ENCODE measurements at places on chromosomes 12 and 14.
A peak's percentile ranks its signal among the peaks of the same experiment; 100 is the strongest.

DNA sequence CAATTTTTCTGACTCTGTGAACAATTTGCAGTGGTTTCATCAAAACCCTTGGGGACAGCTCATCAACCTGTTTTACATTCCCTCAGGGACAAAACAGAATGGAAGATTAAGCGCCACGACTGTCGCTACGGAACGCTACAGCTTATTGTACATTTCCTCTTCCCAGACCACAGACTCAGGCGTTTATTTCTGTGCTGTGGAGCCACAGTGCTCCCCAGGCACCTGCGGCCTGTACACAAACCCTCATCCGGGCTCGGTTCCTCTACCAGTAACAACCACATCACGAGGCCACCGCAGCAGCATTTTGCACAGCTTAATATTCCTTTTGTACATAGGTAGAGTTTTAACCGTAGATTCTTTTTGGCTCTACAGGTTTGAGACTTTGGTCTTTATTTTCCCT, 397.4 kb upstream of the OR4E1 start:
- peak; percentile 67 for DNase-seq

DNA sequence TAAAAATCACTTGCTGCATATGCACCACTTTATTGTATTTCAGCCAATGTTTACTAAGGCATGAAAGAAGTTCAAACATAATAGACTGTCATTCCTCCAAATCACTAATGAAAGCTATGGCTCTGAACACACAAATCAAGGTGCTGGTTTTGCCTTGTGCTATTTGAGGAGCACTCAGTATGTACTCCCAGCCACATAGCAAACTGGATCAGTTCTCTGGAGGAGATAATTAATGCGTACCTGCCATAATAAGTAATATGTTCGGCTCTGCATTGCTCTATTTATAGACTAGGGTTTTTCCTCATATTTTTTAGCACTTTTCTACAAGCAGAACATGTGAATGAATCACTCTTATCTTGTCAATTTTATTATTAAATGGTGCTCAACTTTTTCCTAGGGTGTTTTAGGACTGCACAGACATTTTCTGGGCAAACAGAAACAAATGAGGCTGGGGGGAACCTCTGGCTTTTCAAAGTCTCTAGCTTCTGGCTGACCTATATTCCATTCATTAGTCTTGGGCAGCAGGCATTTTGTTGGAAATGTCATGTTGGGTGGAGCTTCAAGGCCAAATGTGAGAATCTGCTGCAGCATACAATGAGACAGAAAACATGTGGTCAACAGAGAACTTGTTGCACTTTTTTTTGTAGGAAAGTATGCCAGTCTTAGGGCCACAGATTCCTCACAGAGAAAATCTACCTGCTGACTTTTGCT, 88.4 kb downstream of the GRIP1 start:
- no peak for DNase-seq

GRCh38 chr12:102993537-102993936, 36.1 kb downstream of the ASCL1 start:
- no peak for DNase-seq

DNA sequence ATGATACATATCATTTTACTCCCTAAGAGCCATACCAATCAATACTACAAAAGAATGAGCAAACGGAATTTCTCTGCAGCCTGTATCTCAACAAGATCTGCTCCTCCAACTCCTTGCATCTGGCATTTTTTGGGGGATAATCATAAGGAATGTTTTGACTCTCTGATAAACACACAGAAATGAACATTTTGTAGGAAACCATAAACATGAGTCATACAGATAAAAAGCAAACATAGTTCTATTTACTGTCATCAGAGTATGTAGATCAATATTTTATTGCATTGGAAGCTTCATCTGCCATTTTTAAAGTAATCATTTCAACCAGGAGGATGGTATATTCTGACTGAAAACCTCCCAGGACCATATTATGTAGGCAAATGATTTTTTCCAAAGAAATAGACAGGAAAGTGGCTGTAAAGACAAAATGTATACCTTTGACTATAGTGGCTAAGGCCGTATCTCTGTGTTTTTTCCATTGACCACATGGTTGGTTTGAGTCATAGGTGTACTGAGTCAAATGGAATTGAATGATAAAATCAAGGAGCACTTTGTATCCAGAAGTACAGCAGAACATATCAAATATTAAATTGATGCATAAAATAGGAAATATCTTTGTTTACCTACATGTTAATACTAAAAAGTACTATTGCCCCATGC, 32.4 kb upstream of the CD69 start:
- no peak for DNase-seq

- no peak for DNase-seq
These were observed 39.5 kb downstream of the TPCN1 start for GRCh38 chr12:113260636-113261300.

GRCh38 chr12:128687851-128688250, 135.9 kb downstream of the SLC15A4 start:
- no peak for DNase-seq

DNA sequence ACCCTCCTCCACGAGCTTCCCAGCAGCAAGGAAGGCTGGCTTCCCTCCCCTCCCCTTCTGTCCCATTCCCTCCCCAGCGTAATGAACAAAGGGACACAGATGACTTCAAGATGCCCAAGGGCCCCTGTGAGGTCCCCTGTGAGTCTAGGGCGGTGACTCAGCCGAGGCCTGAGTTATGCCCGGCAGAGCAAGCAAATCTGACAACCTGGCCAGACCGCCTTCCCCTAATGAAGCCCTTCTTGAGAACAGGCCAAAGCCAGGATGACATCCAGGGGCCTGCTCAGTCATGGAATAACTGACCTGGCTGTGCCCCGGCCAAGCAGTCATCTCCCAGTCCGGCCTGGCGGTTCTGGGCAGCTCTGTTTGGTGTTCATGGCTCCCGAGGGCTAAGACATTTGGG, 89.2 kb downstream of the DICER1 start:
- DNase-seq: no peak

- no peak for DNase-seq
These were observed 60.6 kb downstream of the TC2N start for GRCh38 chr14:91806716-91807115.

- no peak for DNase-seq
These were observed 258.6 kb upstream of the TMEM132C start for GRCh38 chr12:128008341-128008740.

DNA sequence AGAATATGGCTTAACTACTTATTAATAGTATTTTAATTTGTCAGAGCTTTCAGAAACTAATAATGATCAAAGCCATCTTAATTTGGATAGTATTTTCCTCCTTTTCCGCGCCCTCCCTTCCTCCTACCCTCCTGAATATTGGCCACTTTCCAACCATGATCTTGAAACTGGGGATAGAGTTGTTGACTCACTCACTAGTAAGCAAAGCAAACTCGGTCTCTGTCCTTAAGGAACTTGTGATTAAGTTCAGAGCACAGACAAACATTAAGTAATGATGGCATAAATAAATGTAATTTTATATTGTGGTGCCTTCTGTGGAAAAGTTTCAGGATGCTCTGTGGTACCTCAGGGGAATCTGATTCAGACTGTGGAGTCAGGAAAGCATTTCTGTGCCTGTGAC, 75.7 kb downstream of the LRRK2 start:
- no peak for DNase-seq

DNA sequence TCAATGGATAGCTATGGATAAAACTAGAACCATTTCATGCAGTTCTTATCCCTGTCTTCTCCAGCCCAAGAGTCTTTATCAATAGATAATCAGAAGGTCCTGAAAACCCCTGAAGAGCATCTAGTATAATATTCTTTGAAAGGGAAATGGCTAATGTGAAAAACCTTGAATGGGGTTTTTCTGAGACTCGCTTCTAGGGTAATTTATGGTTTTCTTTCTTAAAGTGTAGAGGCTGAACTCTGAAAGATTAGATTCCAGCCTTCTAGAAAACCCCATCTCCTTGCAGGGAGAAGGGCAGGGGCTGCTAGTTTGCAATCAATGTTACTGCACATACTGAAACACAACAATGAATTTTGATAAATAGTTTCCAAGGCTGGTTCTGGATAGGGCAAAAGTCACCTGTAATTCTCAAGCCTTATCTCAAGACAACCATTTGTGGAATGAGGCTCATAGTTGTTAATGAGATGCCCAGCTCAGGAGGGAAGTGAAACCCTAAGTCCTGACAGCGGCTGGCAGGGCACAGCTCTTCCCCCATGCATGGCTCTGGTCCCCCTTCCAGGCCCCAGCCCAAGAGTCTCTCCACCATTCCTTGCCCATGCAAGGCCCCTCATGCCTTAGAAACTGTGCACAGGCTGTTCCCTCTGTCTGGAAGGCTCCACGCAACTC, 33.7 kb upstream of the PYGL start:
- DNase-seq: no peak

DNA sequence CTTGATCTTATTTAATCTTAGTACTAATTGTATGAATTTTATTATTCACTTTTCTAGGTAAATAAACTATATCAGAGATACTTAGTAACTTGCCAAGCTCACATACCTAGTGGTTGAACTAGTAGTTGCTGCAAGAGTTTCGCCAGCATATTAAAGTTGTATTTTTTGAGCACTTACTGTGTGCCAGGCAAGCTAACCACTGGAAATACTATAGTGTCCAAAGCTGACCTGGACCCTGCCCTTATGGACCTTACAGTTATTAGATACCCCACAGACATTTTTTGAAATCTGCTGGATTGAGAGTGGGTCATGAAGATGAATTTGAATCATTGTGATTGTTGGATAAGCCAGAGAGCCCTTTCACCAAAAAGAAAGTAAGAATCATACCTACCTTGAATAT, 125.0 kb downstream of the RAD51B start:
- no peak for DNase-seq

DNA sequence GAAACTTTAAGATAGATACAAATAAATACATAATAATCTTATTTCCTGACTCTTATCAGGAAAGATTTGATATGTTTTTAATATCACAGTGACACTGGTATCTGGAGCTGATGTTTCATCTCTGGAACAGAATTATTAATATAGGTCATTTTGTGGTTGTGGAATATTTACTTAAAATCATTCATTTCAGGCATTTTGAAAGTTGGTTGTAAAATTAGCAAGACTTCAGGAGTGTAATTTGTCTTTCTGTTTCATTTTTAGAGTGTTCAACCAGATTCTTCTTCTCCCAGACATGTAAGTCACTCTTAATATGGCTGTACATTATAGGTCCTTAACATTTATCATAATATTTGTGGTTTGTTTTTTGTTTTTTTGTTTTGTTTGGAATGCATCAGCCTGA, 115.7 kb downstream of the PCNX1 start:
- DNase-seq: no peak

DNA sequence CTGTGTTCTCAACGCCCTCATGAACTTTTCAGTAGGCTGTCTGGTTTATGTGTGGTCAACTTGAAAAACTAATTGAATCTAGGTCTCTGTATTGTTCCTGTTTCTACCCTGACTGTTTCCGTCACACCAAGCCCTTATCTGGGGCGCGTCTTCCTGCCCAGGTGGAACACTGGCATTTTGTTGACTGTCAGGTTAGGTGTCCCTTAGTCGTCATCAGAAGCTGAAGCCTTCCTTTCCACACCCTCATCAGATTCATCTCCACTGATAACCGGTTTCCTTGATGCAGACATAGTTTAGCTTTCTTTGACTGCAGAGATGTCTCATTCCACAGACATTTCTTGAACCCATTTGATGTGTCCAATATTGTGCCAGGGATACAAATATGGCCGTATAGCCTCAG, 96.5 kb downstream of the DUSP16 start:
- DNase-seq: no peak

DNA sequence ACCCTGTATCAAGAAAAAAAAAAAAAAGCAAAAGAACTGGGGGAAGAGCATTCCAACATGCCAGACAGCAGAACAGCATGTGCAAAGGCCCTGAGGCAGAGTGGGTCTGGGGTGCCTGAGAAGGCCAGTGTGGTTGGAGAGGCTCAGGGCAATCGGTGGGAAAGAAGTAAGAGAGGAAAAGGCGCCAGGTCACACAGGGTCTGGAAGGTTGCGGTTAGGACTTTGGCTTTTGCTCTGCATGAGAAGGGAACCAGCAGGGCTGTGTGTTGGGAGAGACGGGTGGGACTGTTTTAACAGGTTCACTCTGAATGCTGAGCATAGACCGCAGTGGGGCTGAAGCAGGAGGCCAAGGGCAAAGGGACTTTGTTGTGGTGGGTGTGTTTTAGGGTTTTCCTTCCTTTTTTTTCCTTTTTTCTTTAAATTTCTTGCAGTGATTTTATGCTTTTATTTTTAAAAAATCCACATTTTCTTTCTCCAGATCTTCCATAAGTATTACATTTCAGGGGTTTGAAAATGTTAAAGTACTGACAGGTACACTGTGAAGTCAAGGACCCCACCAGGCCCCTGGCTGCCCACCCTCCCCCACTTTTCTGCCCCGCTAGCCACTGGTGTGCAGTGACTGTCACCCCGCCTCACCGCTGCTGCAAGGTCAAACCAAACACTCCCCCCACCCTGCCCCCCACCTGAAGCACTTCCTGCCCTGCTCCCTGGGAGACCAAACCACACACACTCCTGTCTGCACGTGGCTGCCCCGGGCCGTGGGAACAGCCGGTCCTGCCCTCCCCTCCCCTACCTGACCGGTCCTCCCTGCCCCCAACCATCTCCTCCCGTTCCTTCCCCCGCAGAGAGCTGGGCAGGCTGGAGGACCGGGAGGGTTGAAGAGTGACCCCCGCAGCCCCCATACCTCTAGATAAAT, 30.0 kb downstream of the DTX1 start:
- DNase-seq: no peak

DNA sequence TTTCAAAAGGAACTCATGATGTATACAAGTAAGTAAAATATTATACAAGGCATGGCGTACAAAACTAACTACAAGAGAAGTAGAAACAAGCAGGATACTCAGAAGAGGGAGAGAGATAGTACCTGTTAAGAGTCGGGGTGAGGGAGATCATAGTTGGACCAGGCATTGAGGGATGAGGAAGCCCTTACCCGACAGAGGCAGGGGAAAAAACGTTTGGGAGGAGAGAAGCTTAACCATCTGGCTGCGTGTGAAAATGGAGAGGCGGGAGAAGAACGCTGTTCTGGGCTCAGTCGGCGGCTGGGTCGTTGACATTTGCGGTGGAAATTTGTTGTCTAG, 575 bp upstream of the FMNL3 start:
- DNase-seq: no peak

DNA sequence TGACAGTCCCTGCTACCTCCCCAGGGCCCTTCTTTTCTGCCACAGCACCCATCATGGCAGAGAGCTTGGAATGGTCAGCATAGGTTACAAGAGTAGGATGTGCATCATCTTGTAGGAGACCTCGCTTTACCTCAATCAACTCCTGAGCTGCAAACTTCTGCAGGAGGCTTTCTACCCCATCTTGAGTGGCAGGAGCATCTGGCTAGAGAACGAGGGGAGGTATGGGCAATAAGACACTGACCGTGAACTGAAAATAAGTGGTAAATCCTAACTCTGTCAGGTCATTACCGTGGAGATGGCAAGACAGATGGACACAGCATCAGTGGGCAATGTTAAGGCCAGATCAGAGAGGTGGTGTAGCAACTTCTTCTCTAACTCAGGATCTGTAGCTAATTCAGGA, 7.8 kb downstream of the METTL3 start:
- no peak for DNase-seq

DNA sequence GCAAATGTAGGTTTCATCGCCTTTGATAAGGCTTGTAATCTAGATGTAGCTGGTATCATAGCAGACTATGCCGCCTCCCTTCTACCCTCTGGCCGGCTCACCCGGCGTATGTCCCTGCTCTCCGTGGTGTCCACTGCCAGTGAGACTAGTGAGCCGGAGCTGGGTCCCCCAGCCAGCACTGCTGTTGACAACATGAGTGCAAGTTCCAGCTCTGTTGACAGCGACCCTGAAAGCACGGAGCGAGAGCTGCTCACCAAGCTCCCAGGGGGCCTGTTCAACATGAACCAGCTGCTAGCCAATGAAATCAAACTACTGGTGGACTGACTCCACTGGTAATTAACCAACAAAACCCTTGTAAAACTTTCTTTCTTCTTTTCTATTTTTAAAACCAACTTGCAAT, 49.0 kb upstream of the A2ML1 start:
- no peak for DNase-seq
